ENCODE measurements at places on chromosomes 13 and 19. TPM values are rescaled to one million over a fixed set of nuclear protein-coding genes. Genes with fewer than 3 reads are reported as not detected.

DNA sequence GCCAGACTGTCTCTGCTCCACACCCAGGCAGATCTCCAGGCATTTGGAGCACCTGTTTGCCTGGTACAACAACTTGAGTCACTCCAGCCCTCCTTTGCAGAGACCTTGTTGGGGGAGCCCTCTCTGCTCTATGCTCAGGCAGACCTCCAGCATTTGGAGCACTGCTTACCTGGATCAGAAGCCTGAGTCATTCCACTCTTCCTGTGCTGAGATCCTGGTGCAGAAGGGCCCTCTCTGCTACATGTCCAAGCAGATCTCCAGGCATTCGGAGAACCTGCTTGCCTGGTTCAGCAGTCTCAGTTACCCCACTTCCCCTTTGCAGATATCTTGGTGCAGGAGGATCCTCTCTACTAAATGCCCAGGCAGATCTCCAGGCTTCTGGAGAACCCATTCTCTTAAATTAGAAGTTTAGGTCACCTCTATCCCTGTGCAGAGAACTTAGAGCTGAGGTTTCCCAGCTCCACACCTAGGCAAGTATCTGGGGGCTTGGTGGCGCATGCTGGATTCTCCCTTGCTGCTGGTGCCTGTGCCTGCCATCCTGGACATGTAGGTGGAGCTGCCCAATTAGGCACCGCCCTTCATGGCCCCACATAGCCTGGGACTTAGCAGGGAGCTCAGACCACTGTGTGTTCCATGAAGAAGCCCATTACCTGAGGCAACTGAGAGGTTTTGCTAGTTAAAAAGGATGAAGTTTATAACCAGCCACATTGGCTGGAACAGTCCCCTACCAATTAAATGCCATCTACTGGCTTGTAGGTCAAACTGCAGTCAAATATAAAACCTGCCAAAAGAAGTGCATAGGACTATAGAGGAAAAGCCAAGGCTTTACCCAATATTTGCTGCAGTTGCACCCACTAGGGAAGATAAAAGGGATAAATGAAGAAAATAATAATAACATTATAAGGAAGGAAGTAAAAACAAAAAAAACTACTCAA is 97.6 kb upstream of the SLITRK6 start:
- H3K4me3 ChIP-seq = no peak overlapping the region
- no peak for DNase-seq
- no peaks in the 10 kb centered on the region for H3K4me1 ChIP-seq

- H3K4me1 ChIP-seq = peaks cover 6% of the 10 kb centered on the region
- peak overlapping the region; percentile 12 for H3K4me3 ChIP-seq
- H3K27me3 ChIP-seq = no peaks in the 10 kb centered on the region
- H3K27ac ChIP-seq = no peak overlapping the region
- no peak for DNase-seq
- no peaks in the 10 kb centered on the region for H3K36me3 ChIP-seq
Observed at GRCh38 chr13:30341815-30342570, 34.6 kb upstream of the KATNAL1 start.

DNA sequence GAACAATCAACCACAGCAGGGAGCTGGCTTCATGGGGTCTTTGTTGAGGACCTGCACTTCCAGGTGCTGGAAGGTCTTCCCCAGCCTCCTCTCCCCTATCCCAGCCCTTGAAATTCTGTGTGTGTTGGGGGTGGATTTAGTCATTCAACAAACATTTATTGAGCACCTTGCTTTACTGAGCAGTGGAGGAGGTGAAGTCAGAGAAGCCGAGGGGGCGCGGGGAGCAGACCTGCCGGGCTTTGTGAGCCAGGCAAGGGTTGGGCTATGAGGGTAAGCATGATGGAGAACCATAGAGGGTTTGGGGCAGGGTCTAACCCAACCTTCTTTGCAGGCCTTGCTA is 3.5 kb upstream of the C19orf85 start:
- H3K4me3 ChIP-seq = no peak overlapping the region
- H3K27me3 ChIP-seq = no peaks in the 10 kb centered on the region
- no peak for DNase-seq
- no peaks in the 10 kb centered on the region for H3K4me1 ChIP-seq

- peak overlapping the region; percentile 87 for H3K4me3 ChIP-seq
- H3K36me3 ChIP-seq = no peaks in the 10 kb centered on the region
- peaks cover 24% of the 10 kb centered on the region for H3K4me1 ChIP-seq
- H3K27ac ChIP-seq = peak overlapping the region; percentile 99
- no peaks in the 10 kb centered on the region for H3K27me3 ChIP-seq
- peak; percentile 84 for DNase-seq
Observed at GRCh38 chr19:18520848-18521691, 800 bp downstream of the ELL start.

The TMEM59L gene
- 1.5 TPM for polyA plus RNA-seq

DNA sequence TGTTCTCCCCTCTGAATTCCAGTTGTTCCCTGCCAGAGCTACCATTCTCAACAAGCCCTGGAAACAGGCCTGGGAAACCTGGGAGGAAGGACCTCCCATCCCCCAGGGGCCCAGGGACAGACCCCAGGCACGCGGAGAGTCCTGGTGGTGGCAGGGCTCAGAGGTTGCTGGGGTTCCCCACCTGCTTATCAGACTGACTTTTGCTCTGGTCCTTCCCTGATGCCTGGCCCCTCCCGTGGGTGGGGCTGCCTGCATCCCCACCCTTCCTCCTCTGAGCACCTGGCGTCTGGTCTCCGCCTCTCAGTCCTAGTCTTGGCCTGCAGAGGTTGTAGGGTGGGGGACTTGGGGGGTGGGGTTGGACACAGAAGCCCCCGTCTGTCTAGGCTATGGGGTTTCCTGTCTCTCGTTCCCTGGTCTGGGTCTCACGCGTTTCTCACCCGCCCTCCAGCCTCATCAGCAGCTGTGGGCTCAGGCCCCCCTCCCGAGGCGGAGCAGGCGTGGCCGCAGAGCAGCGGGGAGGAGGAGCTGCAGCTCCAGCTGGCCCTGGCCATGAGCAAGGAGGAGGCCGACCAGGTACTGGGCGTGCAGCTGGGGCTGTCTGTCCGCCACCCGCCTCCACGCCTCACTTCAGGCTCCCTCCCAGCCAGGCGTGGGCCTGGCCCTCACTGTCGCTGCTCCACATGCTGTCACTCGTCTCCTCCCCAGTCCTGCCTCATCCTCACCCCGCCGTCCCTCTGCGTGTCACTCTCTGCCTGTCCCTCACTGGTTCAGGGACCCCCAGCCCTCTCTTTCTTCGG is 13.6 kb downstream of the EPN1 start:
- no peak overlapping the region for H3K27ac ChIP-seq
- peaks cover 41% of the 10 kb centered on the region for H3K36me3 ChIP-seq
- H3K4me1 ChIP-seq = peaks cover 33% of the 10 kb centered on the region
- H3K4me3 ChIP-seq = no peak overlapping the region
- no peaks in the 10 kb centered on the region for H3K27me3 ChIP-seq

- no peaks in the 10 kb centered on the region for H3K27me3 ChIP-seq
- peaks cover 5% of the 10 kb centered on the region for H3K36me3 ChIP-seq
- H3K27ac ChIP-seq = no peak overlapping the region
- H3K4me1 ChIP-seq = peaks cover 5% of the 10 kb centered on the region
Observed at GRCh38 chr13:91346850-91347201, 661 bp upstream of the MIR17HG start.

DNA sequence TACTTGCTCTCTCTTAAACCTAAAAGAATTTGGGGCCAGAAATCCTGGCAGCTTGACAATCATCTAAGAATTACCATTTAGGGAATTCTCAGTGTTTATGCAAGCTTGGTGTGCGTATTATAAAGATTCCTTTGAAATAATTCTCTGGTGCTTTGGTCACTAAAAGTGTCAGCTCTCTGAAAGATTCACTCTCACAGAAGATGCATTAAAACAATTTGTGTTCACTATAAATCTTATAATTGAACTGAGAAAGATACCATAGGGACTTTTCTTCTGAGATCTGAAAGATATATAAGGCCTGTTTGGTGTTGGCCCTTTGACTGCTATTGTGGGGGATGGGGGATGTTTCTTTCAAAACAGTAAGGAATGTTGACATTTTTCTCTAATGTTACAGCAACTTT is 27.3 kb downstream of the EPSTI1 start:
- no peaks in the 10 kb centered on the region for H3K27me3 ChIP-seq
- H3K27ac ChIP-seq = no peak overlapping the region
- DNase-seq = no peak

- no peaks in the 10 kb centered on the region for H3K4me1 ChIP-seq
- no peak for DNase-seq
- no peak overlapping the region for H3K4me3 ChIP-seq
Observed at GRCh38 chr13:46352805-46353204, 34.2 kb downstream of the RUBCNL start.

- no peak overlapping the region for H3K27ac ChIP-seq
- no peak overlapping the region for H3K4me3 ChIP-seq
- DNase-seq = no peak
- H3K36me3 ChIP-seq = peaks cover 4% of the 10 kb centered on the region
Observed at GRCh38 chr13:46717275-46717674, 79.7 kb downstream of the ESD start.

DNA sequence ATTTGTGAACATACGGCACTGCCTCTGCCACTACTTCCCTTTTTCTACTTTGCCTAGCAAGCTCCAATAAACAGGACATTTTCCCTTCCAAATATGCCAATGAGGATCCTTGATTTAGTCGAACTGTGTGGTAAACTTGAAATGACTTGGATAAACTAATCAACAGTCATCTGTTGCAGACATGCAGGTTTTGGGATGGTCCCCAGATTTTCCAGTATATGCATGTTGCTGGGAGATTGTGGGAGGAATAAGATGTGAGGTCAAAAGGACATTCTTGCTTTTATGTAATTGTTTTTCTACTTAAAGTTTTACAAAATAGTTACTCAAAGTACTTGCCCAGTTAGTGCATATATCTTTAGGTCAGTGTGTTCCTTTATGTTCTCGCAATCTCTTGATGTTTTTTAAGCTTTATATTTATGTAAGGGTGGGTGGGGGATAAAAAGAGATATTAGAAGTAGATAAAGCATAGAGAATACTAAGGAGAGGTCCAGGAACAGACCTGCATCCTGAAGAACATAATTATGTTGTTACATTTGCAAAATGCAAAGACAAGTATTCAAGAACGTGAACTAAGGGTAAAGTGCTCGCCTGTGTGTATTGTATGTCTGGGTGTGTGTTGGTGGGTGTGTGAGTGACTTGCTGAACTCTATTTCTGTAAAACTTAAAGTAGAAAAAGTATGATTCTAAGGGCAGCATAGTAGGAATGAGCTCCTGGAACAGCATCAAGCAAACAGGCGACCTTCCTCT is 88.4 kb upstream of the OXGR1 start:
- no peak overlapping the region for H3K27ac ChIP-seq
- no peaks in the 10 kb centered on the region for H3K4me1 ChIP-seq
- H3K27me3 ChIP-seq = no peaks in the 10 kb centered on the region

The MCF2L gene
- polyA plus RNA-seq = 12.1 TPM

The ARHGAP33 gene
- polyA plus RNA-seq = 5.6 TPM

DNA sequence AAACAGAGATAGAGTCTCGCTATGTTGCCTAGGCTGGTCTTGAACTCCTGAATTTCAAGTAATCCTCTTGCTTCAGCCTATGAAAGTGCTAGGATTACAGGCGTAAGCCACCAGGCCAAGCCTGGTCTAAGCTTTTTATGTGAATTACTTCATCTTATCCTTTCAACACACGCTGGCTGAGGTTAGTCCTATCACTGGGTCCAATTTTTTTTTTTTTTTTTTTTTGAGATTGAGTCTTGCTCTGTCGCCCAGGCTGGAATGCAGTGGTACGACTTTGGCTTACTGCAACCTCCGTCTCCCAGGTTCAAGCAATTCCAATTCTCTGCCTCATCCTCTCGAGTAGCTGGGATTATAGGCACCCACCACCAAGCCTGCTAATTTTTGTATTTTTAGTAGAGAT is 10.4 kb downstream of the MYO1F start:
- DNase-seq = no peak
- no peaks in the 10 kb centered on the region for H3K36me3 ChIP-seq
- H3K27ac ChIP-seq = no peak overlapping the region

DNA sequence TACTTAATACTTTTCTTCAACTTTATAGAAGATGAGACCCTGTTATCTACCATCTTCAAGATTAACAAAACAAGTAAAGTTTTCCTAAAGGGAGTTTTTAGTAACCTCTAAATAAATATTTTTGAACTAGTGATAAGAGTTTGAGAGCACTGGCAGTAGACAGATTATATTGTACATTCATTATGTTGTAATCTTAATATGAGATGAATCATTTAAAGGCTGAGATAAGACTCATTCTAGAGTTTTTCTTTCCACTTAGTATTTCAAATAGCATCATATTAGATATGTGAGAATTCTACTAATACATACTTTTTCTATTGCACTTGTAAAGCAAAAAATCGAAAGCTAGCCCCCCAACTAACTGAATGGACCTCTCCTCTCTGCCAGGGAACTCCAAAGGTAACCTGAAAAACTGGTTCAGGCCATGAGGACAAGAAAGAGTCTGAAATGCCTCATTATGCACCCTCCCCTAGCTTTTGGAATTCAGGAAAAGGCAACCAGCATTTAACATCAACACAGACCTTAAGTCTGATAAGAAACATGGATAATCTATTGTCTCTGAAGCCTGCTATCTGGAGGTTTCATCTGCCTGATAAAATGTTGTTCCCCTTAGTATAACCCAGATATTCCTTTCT is 875.4 kb upstream of the SLC10A2 start:
- H3K27me3 ChIP-seq = no peaks in the 10 kb centered on the region
- H3K27ac ChIP-seq = no peak overlapping the region
- DNase-seq = no peak

GRCh38 chr19:32318884-32319520 is 26.4 kb upstream of the ZNF507 start:
- no peaks in the 10 kb centered on the region for H3K27me3 ChIP-seq
- H3K4me3 ChIP-seq = no peak overlapping the region
- H3K4me1 ChIP-seq = no peaks in the 10 kb centered on the region
- DNase-seq = peak; percentile 22
- H3K36me3 ChIP-seq = no peaks in the 10 kb centered on the region

DNA sequence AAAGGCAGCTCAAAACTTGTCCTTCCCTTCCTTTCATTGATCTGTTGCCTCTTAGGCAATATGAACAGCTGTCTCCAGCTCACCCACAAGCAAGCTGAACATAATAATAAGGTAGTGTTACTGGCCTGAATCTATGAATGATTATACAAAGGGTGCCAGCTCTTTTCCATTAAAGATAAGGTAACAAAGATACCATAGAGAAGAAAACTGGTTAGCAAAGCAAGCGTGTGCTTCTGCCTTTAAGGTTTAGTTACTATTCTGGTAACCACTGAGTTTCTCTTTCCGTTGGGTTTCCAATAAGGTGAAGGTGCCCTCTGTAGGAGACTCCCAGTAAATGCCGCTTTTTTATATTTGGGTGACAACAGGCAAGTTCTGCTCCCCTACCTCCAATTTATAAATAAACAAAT is 12.1 kb upstream of the DACH1 start:
- no peak overlapping the region for H3K27ac ChIP-seq
- H3K4me3 ChIP-seq = peak overlapping the region; percentile 49
- no peaks in the 10 kb centered on the region for H3K4me1 ChIP-seq
- no peaks in the 10 kb centered on the region for H3K27me3 ChIP-seq

GRCh38 chr19:7866399-7867091 is 7.6 kb downstream of the PRR36 start:
- no peaks in the 10 kb centered on the region for H3K36me3 ChIP-seq
- no peak for DNase-seq
- no peak overlapping the region for H3K27ac ChIP-seq
- H3K27me3 ChIP-seq = peaks cover 3% of the 10 kb centered on the region
- no peak overlapping the region for H3K4me3 ChIP-seq
